ENCODE measurements at places on chromosomes 6 and 20.
A peak's percentile ranks its signal among the peaks of the same experiment; 100 is the strongest.

DNA sequence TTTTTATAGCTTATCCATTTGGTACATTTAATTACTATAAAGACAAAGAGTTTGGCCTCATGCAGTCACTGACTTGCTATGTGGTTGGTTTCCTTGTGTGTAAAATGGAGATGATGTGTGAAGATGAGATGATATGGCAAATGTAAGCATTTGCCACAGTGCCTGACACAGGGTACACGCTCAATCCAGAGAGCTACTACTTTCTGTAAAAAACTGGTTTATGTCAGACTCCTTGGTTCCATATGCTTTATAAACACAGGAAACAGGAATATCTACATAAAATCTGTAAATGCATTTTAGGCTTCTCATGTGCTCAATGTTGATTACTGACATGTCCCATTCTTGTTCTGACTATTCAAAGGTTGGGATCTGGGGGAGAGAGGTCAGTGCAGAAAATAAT is 10.4 kb downstream of the HIVEP1 start:
- H3K4me1 ChIP-seq, result peaks cover 15% of the 10 kb centered on the region
- H3K4me3 ChIP-seq, result no peak overlapping the region

DNA sequence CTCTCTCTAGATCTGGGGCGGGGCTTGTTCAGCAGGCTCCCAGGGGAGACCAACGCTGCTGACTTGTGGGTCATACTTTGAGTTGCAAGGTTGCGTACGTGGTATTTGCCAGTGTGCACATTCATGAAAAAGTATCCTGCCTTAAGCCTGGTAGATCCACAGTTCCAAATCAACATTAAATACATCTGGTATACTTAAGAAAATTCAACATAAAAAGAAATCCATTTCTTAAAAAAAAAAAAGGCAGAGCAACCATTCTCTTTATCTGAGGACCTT is 81.4 kb downstream of the SLC22A3 start:
- no peak overlapping the region for H3K27ac ChIP-seq
- no peaks in the 10 kb centered on the region for H3K27me3 ChIP-seq
- no peak for DNase-seq
- H3K4me1 ChIP-seq, result peaks cover 4% of the 10 kb centered on the region
- H3K4me3 ChIP-seq, result no peak overlapping the region

GRCh38 chr6:87126501-87126900 is 28.9 kb upstream of the ZNF292 start:
- H3K27ac ChIP-seq, result no peak overlapping the region
- no peaks in the 10 kb centered on the region for H3K36me3 ChIP-seq
- H3K4me3 ChIP-seq, result no peak overlapping the region
- H3K4me1 ChIP-seq, result no peaks in the 10 kb centered on the region

GRCh38 chr6:3264356-3264755 is 5.6 kb downstream of the PSMG4 start:
- H3K36me3 ChIP-seq, result peaks cover 16% of the 10 kb centered on the region
- H3K27ac ChIP-seq, result no peak overlapping the region
- H3K4me3 ChIP-seq, result no peak overlapping the region
- no peaks in the 10 kb centered on the region for H3K27me3 ChIP-seq

DNA sequence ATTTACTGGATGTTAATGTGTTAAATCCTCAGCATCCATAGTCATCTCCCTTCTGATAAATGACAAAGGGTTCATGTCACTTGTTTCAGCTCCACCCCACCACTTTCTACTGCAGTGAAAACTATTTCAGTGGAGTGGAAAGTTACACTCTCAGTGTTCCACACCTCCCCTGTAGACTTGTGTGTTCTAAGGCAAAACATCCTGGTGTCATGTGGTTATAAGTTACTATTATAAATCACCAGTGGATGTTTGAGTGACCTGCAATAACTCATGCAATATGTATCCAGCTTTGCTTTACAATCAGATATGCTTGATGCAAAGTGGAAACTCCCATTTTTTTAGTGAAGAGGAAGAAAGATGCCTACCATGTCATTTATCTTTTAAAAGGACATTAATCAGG is 82.1 kb upstream of the LTV1 start:
- H3K4me1 ChIP-seq, result no peaks in the 10 kb centered on the region
- no peak overlapping the region for H3K4me3 ChIP-seq
- no peak overlapping the region for H3K27ac ChIP-seq
- H3K36me3 ChIP-seq, result peaks cover 29% of the 10 kb centered on the region
- no peak for DNase-seq

DNA sequence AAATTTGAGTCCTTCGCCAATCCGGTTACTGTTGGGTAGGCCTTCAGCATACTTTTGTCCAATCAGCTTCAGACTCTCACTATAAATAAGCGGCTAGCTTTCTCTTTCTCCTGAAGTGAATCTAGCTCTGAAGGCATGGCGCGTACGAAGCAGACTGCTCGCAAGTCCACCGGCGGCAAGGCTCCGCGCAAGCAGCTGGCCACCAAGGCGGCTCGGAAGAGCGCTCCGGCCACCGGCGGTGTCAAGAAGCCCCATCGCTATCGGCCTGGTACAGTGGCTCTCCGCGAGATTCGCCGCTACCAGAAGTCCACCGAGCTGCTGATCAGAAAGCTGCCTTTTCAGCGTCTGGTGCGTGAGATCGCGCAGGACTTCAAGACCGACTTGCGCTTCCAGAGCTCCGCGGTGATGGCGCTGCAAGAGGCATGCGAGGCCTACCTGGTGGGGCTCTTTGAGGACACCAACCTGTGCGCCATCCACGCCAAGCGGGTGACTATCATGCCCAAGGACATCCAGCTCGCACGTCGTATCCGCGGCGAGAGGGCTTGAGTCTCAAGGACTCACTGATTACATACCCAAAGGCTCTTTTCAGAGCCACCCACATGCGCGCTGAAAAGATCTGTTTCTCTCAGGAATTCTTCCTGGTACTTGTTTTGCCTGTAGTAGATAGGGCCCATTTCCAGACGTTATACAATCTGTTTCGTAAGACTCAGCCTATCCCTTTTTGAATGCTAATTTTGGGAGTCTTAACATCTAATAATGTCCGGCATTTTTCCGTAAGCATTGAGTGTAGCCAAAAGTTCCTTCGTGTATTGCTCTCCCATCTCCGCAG is 102.0 kb downstream of the OR2B2 start:
- H3K27me3 ChIP-seq, result no peaks in the 10 kb centered on the region
- H3K36me3 ChIP-seq, result no peaks in the 10 kb centered on the region
- H3K27ac ChIP-seq, result peak overlapping the region; percentile 87
- H3K4me3 ChIP-seq, result peak overlapping the region; percentile 58
- DNase-seq, result peak; percentile 98

DNA sequence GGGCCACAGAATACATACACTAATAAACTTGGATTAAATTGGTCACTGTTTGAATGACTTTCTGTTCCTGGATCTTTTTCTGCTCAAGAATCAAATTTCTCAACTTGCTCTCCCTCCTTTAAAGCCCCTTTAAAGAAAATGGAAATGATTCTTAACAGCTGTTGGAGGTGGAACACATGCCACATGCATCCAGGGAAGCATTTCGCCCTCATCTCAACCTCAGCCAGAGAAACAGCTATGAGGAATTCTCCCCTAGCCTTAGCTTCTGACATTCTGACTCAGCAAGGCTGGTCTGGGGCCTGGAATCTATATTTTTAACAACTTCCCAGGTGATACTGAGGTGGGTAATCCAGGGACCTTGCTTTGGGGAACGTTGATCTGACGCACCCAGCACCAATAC is 263.4 kb upstream of the ECI2 start:
- no peaks in the 10 kb centered on the region for H3K27me3 ChIP-seq
- peak overlapping the region; percentile 0 for H3K27ac ChIP-seq
- H3K36me3 ChIP-seq, result no peaks in the 10 kb centered on the region

DNA sequence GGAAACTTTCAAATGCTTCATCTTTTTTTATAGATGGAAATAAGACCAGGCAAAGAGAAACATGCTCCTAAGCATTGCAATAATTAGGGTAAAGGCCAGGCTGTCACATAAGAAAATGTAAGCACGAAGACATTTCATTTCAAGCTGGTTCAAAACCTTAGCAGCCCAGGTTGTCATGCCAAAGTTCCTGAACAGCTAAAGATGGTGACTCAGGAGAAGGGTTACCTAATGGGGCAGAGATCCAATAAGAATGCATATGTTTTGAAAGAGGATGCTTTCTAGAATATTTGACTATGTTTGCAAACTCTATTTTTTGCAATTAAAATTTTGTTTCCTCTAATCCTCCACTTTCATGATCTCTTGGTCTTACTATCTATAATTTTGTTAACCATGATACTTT is 65.6 kb upstream of the PHACTR2 start:
- no peaks in the 10 kb centered on the region for H3K27me3 ChIP-seq
- DNase-seq, result peak; percentile 36
- H3K36me3 ChIP-seq, result no peaks in the 10 kb centered on the region
- H3K4me1 ChIP-seq, result peaks cover 2% of the 10 kb centered on the region

GRCh38 chr6:126140015-126140414 is 153.7 kb downstream of the TRMT11 start:
- no peak overlapping the region for H3K4me3 ChIP-seq
- H3K27ac ChIP-seq, result no peak overlapping the region
- H3K27me3 ChIP-seq, result no peaks in the 10 kb centered on the region
- DNase-seq, result no peak

DNA sequence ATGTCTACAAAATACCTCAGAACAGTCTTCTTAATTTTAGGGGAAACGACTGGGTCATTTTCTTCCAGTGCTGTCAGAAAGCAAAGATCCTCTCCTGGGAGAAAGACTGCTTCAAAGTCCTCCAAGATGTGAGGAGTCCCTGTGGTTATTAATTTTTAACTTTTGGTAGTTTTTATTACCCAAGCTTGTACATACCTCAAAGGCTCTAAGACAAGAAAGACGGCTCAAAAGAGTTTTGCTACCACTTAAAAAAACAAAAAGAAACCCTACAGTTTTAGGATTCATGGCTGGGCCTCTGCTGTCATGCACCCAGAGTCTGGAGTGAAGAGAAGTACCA is 56.1 kb upstream of the APCDD1L start:
- no peak overlapping the region for H3K4me3 ChIP-seq
- DNase-seq, result no peak
- H3K4me1 ChIP-seq, result peaks cover 13% of the 10 kb centered on the region

- H3K27ac ChIP-seq, result peak overlapping the region; percentile 49
- DNase-seq, result no peak
- H3K27me3 ChIP-seq, result no peaks in the 10 kb centered on the region
Measured at GRCh38 chr20:33685328-33686099, 671 bp downstream of the E2F1 start.

GRCh38 chr6:31142361-31142761 is 3.5 kb upstream of the PSORS1C2 start:
- peaks cover 13% of the 10 kb centered on the region for H3K4me1 ChIP-seq
- no peak for DNase-seq
- H3K27ac ChIP-seq, result no peak overlapping the region
- no peaks in the 10 kb centered on the region for H3K27me3 ChIP-seq
- H3K36me3 ChIP-seq, result peaks cover 18% of the 10 kb centered on the region

GRCh38 chr6:53506872-53507271 is 38.0 kb downstream of the GCLC start:
- DNase-seq, result no peak
- no peak overlapping the region for H3K27ac ChIP-seq
- peaks cover 40% of the 10 kb centered on the region for H3K36me3 ChIP-seq

DNA sequence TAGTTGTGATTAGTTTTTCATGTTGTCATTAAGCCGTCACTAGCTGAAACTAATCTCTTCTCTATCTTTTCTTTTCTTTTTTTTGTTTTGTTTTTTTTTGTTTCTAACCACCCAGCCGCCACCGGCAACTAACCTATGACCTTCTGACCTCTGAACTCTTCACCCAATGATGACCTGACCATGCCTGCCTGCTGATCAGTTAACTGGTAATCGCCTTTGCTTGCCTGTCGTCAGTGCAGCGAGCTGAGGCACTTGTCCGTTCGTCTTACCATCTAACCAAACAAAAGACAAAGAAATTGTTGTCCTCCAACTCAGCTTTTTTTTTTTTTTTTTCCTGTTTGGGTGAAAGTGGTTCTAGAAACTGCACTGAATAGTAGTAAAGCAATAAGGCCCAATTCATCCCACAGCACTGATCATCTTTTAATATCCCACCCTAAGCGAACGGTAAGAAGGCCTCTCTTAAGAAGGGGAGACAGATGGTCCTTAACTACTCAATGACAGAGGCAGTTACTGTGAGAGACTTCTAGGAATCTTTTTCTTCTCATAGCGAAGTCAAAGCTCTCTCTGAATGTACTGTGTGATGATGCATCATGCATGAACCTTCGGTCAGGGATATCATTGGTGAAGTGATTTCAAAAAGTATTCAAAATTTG is 156.2 kb downstream of the QKI start:
- no peaks in the 10 kb centered on the region for H3K27me3 ChIP-seq
- H3K4me3 ChIP-seq, result no peak overlapping the region
- DNase-seq, result peak; percentile 21
- H3K27ac ChIP-seq, result no peak overlapping the region

DNA sequence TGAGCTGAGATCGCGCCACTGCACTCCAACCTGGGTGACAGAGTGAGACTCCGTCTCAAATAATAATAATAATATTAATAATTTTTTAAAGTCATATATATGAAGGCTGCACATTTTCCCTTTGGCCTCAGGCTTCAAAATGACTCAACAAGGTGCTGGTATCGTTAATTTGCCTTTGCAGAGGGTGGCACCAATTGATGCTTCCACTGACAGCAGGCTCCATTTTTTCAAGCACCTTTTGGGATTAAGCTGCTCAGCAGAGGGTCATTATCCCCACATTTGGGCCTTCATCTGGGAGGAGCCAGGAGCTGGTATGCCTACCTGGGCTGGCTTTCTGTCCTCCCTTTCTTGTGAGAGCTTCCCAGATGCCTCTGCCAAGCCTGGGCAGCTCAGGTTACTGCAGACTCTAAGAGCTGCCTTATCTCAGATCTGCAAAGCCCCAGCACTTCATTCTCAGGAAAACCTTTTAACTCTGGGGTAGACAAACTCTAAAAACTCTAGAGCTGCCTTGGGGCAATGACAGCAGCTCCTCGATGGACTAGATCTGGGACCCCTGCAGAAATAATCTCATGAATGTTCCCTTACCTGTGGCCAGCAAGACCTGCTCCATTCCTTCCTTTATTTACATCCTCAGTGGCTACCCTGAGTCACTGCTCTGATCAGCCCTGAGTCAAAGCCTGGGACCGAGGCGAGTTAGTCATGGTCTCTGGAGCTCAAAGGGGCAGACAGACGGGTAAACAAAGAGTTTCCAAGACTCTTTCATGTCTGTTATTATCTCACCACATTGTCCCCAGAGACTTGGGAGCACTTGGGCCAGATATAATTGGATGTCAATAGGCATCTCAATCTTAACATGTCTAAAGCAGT is 80.0 kb upstream of the EYA2 start:
- no peak overlapping the region for H3K27ac ChIP-seq
- no peak overlapping the region for H3K4me3 ChIP-seq

DNA sequence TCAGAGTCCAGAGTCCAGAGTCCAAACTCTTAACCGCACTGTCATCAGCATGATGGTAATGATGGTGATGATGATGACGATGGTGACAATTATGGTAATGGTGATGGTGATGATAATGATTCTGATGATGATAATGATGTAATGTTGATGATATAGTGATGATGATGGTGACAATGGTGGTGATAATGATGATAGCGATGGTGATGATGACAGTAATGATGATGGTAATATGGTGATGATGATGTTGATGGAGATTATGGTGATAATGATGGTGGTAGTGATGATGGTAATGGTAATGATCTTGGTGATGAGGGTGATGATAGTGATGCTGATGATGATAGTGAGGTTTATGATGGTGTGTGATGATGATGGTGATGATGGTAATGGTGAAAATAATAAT is 367.8 kb upstream of the CDH4 start:
- no peaks in the 10 kb centered on the region for H3K36me3 ChIP-seq
- H3K27me3 ChIP-seq, result no peaks in the 10 kb centered on the region
- H3K4me3 ChIP-seq, result no peak overlapping the region
- no peak overlapping the region for H3K27ac ChIP-seq

GRCh38 chr20:11852189-11852588 is 65.5 kb upstream of the BTBD3 start:
- H3K4me3 ChIP-seq, result no peak overlapping the region
- no peaks in the 10 kb centered on the region for H3K36me3 ChIP-seq
- DNase-seq, result no peak
- H3K27ac ChIP-seq, result peak overlapping the region; percentile 86
